ENCODE measurements at places on chromosomes 6 and 20. TPM values are rescaled to one million over a fixed set of nuclear protein-coding genes. Genes with fewer than 3 reads are reported as not detected.

GRCh38 chr6:27873021-27873940, 38.9 kb downstream of the OR2B2 start:
- H3K27me3 ChIP-seq: no peaks in the 10 kb centered on the region
- H3K4me1 ChIP-seq: peaks cover 25% of the 10 kb centered on the region
- peak; percentile 56 for DNase-seq
- no peaks in the 10 kb centered on the region for H3K36me3 ChIP-seq
- H3K27ac ChIP-seq: peak overlapping the region; percentile 92

- H3K27ac ChIP-seq: no peak overlapping the region
- H3K4me3 ChIP-seq: no peak overlapping the region
- H3K27me3 ChIP-seq: no peaks in the 10 kb centered on the region
- no peaks in the 10 kb centered on the region for H3K36me3 ChIP-seq
- DNase-seq: no peak
- H3K4me1 ChIP-seq: no peaks in the 10 kb centered on the region
Measured at GRCh38 chr6:45710304-45710821, 305.3 kb downstream of the CLIC5 start.

DNA sequence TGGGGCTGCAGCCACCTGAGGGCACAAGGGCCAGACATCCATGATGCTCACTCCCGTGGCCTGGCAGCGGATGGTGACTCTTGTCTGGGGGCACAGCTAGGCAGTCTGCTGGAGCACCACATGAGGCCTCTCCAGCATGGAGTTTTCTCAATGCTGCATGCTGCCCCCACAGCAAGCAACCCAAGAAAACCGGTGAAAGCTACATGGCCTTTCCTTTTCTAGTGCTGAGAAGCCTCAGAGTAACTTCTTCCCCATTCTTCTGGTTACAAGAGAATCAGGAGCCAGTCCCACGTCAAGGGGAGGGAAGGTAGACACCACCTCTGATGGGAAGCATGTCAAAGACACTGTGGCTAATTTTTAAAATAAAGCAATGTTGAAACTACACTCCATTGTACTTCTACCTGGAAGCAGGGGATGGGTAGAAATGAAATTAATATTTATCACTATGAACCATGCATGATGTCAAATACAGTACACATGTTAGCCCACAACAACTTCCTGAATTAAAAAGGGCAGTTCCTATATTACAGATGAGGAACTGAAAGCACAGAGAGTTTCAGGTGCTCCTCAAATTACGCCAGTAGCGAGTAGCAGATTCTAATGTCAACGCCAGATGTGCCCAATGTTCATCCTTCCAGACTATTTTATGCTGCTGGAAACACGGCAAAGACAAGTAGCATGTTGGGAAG, 101.5 kb downstream of the LAMP5 start:
- H3K36me3 ChIP-seq: no peaks in the 10 kb centered on the region
- H3K27ac ChIP-seq: no peak overlapping the region
- H3K4me1 ChIP-seq: no peaks in the 10 kb centered on the region
- DNase-seq: no peak
- no peak overlapping the region for H3K4me3 ChIP-seq

DNA sequence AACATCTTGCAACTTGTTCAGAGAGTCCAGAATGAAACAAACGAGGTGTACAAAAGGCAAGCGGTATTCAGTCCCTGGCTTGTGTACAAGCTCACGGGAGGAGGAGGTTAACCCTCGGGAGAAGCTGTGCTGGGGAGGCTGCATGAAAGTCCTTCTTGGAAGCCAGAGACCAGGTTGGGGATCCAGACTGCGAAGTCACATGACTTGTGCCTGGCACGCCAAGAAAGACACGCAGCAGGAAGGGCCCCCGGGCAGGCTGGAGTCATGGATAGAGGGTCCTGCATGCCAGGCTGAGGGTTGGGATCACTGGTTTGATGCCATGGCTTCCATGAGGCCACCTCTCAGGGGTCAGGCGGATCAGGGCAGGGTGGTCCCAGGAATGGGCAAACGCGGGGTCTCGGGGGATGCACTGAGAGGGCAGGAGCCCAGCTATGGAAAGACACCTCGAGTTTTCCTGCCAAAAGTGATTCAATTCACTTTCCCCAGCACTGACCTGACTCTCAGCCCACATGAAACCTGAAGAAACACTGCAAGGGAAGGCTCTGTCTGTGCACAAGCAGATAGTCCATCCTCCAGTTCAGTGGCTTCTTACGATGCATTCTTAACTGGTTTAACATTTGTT, 79.4 kb downstream of the DLL1 start:
- peak; percentile 0 for DNase-seq
- H3K36me3 ChIP-seq: no peaks in the 10 kb centered on the region
- no peak overlapping the region for H3K4me3 ChIP-seq
- H3K27me3 ChIP-seq: no peaks in the 10 kb centered on the region
- H3K27ac ChIP-seq: no peak overlapping the region
- peaks cover 4% of the 10 kb centered on the region for H3K4me1 ChIP-seq

- no peak for DNase-seq
- H3K4me3 ChIP-seq: no peak overlapping the region
- H3K27ac ChIP-seq: no peak overlapping the region
- no peaks in the 10 kb centered on the region for H3K27me3 ChIP-seq
Measured at GRCh38 chr6:126302191-126302590, 37.7 kb upstream of the CENPW start.

- no peak for DNase-seq
- H3K27ac ChIP-seq: no peak overlapping the region
- H3K36me3 ChIP-seq: no peaks in the 10 kb centered on the region
- H3K4me1 ChIP-seq: no peaks in the 10 kb centered on the region
- H3K27me3 ChIP-seq: no peaks in the 10 kb centered on the region
Measured at GRCh38 chr6:84862843-84863242, 98.4 kb upstream of the TBX18 start.

- H3K36me3 ChIP-seq: no peaks in the 10 kb centered on the region
- no peak for DNase-seq
- H3K27me3 ChIP-seq: no peaks in the 10 kb centered on the region
- no peak overlapping the region for H3K4me3 ChIP-seq
Measured at GRCh38 chr6:115863211-115863610, 197.5 kb downstream of the FRK start.

The THBD gene
- 0.23 TPM for total RNA-seq

DNA sequence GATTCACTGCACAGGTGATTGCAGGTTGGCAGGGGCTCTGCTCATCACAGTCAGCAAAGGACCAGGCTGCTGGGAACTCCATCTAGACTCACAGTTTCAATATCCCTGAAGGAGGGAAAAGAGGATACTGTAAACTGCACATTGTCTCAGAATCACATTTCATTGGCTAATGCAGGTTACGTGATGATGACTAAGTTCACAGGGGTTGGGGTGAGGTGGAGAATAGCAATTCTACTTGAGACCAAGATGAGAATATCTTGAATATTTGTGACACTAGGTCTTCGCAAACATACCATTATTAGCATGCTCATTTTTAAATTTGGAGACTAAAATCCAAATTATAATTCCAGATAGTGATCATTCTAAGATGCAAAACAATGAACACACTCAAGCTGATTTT, 208.5 kb upstream of the CITED2 start:
- H3K27ac ChIP-seq: no peak overlapping the region
- H3K36me3 ChIP-seq: no peaks in the 10 kb centered on the region
- DNase-seq: no peak
- H3K4me1 ChIP-seq: peaks cover 2% of the 10 kb centered on the region
- no peaks in the 10 kb centered on the region for H3K27me3 ChIP-seq
- H3K4me3 ChIP-seq: no peak overlapping the region

GRCh38 chr20:17972121-17972520, 3.3 kb downstream of the MGME1 start:
- no peaks in the 10 kb centered on the region for H3K36me3 ChIP-seq
- peak overlapping the region; percentile 14 for H3K27ac ChIP-seq
- H3K4me1 ChIP-seq: peaks cover 30% of the 10 kb centered on the region
- H3K27me3 ChIP-seq: no peaks in the 10 kb centered on the region

DNA sequence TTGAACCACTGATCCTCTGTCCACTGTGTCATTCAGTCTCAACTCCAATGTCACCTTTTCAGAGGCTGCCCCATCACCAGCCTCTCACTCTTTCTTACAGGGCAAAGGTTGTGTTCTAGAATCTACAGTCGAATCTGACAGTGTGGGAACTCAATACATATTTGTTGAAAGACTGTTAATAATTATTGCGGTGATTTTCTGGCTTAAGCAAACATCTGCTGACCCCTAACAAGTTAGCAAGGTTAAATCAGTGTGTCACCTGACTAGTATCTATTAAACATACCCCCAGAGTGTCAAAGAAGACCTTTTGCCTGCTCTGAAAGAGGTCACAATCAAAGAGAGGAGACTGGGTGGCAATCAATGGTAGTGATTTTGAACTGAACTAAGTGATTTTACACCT, 41.9 kb downstream of the ELOVL2 start:
- DNase-seq: no peak
- H3K27ac ChIP-seq: no peak overlapping the region
- no peaks in the 10 kb centered on the region for H3K4me1 ChIP-seq
- no peaks in the 10 kb centered on the region for H3K27me3 ChIP-seq

The FAM83B gene
- not detected for total RNA-seq

DNA sequence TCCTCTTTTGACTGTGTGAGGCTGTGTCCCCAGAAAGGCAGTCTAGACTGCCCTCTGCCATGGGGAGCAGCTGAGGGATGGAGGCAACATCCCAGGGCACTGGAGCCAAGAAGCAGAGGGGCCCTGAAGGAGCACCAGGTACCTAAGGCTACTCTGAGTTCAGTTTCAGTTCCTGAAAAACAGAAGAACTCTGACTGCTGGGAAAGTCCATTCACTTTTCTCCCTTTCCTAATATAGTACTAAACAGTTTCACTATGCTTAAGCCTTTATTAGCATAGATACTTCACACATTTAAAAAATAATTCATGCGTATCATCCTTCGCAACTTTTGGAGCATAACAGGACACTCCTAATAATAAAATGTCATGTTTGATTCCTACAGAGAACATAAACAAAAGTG, 130.0 kb downstream of the FOXC1 start:
- no peaks in the 10 kb centered on the region for H3K36me3 ChIP-seq
- DNase-seq: no peak
- no peak overlapping the region for H3K4me3 ChIP-seq
- H3K4me1 ChIP-seq: no peaks in the 10 kb centered on the region
- no peak overlapping the region for H3K27ac ChIP-seq

The TMEM74B gene
- not detected for total RNA-seq

GRCh38 chr6:148884461-148884860, 137.6 kb downstream of the UST start:
- H3K4me3 ChIP-seq: no peak overlapping the region
- DNase-seq: no peak
- no peaks in the 10 kb centered on the region for H3K36me3 ChIP-seq
- H3K27me3 ChIP-seq: no peaks in the 10 kb centered on the region
- H3K4me1 ChIP-seq: no peaks in the 10 kb centered on the region

- H3K27ac ChIP-seq: no peak overlapping the region
- no peaks in the 10 kb centered on the region for H3K27me3 ChIP-seq
- DNase-seq: no peak
- no peaks in the 10 kb centered on the region for H3K4me1 ChIP-seq
- no peak overlapping the region for H3K4me3 ChIP-seq
Measured at GRCh38 chr6:72913797-72914196, 291.9 kb downstream of the KCNQ5 start.

The IGF2R gene
- 78.6 TPM for total RNA-seq

The TDRD6 gene
- 0.03 TPM for total RNA-seq

GRCh38 chr6:90790058-90790457, 203.2 kb upstream of the MAP3K7 start:
- DNase-seq: no peak
- no peak overlapping the region for H3K4me3 ChIP-seq
- H3K36me3 ChIP-seq: no peaks in the 10 kb centered on the region
- no peak overlapping the region for H3K27ac ChIP-seq

DNA sequence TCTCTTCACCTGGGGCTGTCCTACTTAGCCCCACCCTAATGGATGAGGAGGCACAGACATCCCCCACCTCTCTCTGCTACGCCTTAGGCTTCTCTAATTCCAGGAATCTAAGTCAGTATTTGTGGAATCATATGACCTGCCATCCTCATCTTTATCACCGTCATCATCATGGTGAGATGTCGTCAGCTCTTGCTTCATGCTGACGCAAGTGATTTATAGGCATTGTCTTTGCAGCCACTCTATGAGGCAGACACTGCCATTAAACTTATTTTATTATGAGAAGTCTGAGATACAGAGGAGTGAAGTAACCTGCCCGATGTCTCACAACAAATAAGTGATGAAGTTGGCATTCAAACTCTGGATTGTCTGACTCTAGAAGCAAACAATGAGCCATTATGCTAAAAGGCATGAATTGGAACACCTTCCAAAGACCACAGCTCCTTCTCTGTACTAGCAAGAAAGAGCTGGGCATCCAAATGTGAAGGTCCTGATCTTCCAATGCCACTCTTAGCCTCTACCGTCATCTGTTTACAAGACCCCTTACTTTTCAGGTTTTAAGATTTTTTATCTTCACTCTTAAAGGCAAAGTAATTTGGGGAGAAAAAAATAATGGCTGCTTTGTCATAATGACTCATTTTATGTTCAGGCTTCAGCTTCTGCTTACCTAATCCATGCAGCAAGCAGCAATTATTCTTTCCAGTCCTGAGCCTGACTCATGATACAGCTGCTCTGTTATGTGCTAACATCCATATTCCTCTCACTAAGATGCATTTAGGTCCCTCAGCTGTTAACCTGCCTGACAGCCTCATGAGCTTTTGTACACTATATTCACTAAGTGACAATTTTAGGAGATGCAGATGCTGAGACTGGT, 113.7 kb upstream of the BCLAF1 start:
- DNase-seq: no peak
- H3K4me1 ChIP-seq: no peaks in the 10 kb centered on the region
- H3K4me3 ChIP-seq: no peak overlapping the region
- no peaks in the 10 kb centered on the region for H3K27me3 ChIP-seq
- H3K27ac ChIP-seq: no peak overlapping the region
- H3K36me3 ChIP-seq: no peaks in the 10 kb centered on the region

The SLPI gene
- total RNA-seq: not detected

DNA sequence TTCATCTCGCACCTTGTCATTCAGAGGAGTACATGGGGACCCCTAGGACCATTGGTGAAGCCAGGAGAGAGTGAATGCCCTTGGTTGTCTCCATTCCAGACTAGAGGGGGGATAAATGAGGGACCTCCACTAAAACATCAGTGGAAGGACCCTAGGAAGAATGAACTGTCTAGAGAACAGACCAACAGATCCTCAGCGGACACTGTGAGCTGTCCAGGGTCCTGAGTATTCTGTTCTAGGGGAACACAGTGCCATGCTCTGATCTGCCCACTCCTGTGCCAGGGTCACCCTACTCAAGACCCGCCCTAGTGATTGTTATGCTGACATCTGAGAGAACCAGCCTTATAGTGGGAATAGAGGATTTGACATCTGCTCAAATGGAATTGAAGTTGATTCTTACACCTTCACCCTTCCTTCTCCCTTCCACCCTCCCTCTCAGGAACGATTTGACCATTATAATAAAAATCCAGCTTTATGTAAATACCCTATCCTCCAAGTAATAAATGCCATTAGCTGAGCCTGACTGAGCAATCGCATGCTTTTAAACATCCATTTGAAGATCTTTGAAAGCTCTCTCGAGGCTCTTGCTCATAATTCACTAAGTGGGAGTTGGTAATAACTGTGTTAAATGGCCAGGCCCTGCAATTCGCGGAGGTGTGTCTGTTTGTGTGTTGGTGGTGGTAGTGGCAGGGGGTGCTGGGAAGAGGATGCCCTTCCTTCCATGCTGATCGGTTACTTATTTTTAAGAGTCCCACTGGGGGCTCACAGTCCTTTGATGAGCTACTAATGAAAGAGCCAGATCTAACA, 43.6 kb upstream of the SLC32A1 start:
- H3K27ac ChIP-seq: no peak overlapping the region
- no peaks in the 10 kb centered on the region for H3K36me3 ChIP-seq
- H3K27me3 ChIP-seq: peaks cover 19% of the 10 kb centered on the region
- no peaks in the 10 kb centered on the region for H3K4me1 ChIP-seq

- H3K27ac ChIP-seq: no peak overlapping the region
- H3K36me3 ChIP-seq: no peaks in the 10 kb centered on the region
- H3K4me1 ChIP-seq: no peaks in the 10 kb centered on the region
- DNase-seq: no peak
- H3K27me3 ChIP-seq: peaks cover 3% of the 10 kb centered on the region
Measured at GRCh38 chr6:104527311-104527710, 332.4 kb downstream of the HACE1 start.

Data from T-cell (primary cell).